Stimulated activated CD8-positive, alpha-beta memory T cell treated with anti-CD3 and anti-CD28 coated beads, Interleukin-7, amount 100 ng/mL, for 1 hour (primary cell): ENCODE measurements at places on chromosomes 13 and 19.

- DNase-seq: no peak
Measured at GRCh38 chr19:34189199-34189916, 17.1 kb downstream of the LSM14A start.

DNA sequence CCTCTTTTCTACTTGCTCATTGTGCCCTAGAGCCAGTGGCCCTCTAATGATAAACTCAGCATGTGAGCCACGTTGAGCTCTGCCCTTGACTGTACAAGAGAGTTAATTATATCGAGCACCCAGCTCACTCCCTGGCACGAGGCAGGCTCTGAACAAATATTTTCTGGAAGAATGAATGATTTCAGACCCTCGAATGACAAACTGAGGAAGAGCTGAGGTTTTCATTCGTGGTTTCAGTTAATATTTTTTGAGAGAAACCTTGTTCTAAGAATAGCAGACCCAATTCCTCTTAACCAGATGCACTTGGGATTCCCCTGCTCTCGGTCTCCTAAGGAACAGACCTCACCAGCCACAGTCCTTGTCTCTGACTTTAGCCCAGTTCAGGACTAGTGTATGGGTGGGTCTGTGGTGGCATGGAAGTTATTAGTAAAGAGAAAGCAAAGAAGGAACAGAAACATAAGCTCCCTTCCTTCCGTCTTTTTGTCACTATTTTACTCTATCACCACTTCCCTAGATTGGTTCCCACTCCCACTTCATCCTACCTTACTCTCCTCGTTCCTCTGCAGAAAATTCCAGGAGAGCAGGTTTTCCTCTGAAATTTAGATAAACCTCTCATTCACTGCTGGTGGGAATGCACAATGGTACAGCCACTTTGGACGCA lies 22.1 kb upstream of the WDFY2 start:
- DNase-seq: no peak

GRCh38 chr13:21871919-21872318 lies 201.0 kb downstream of the FGF9 start:
- no peak for DNase-seq

DNA sequence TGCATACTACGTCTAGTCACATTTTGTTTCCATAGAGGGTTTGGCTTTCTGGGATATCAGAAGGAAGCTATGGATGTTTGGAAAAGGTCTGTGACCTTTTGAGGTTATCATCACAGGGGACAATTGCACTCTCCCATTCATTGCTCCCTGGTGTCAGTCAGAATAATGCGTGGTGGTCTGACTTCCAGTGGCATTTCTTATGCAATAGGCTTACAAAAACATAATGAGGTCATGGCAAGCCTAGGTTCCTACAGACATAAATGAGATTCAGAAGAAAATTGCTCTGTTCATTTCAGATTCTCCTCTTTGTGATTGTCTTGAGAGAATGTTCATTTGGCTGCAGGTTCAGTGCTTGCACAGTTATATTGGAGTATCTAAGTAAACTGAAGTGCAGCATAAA lies 54.6 kb downstream of the ARHGAP35 start:
- DNase-seq: no peak

- DNase-seq: no peak
Measured at GRCh38 chr13:35468195-35468594, 8.3 kb downstream of the MAB21L1 start.

GRCh38 chr19:4376671-4376990 lies 23.7 kb downstream of the SH3GL1 start:
- no peak for DNase-seq

DNA sequence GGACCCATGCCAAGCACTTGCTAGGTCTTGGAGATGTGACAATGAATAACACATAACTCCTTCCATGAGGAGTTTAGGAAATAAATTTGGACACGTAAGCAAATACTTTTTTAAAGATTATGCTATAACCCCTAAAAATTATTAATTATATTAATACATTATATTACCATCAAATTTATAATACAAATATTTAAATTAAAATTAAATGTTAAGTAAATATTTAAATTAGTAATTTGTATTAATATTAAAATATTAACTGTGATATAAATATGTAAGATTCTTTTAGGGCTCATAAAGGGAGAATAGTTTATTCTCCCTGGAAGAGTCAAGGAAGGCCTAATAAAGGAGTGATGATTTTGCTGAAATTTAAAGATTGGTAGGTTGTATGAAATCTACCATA lies 121.1 kb downstream of the RAP2A start:
- no peak for DNase-seq

GRCh38 chr13:42617221-42617620 lies 43.3 kb downstream of the TNFSF11 start:
- DNase-seq: no peak

- DNase-seq: no peak
Measured at GRCh38 chr19:42519108-42519507, 9.2 kb downstream of the CEACAM1 start.

DNA sequence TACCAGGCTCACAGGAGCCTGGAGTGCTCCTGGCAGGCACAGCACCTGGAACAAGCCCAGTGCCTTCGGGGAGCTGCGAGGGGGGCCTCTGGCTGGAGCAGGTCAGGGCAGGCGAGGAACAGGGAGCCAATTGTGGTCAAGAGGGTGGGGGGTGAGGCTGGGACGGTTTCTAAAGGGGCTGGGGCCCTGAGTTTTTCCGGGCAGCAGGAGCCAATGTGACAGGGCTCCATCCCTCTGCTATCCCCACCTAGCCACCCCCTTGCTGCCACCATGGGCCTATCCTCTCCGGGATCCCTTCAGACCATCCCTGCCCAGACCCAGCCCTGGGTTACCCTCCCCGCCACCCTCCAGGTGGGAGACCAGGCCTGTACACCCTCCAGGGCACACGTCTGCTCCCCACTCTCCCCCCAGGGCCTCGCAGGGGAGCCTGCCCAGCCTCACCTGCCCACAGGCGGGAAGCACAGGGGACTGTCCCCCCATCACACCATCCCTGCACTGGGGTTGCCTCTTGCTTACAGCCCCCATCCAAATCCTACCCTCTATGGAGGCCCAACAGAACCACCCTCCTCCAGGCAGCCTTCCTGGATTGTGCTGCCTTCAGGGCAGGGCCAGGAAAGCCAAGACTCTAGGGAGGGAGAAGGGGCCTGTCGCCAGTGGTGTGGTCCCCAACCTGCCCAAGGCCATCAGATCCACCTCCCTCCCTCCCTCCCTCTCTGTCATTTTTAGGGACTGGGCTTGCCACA lies 121.0 kb downstream of the URI1 start:
- DNase-seq: no peak
